Neural progenitor cell (in vitro differentiated cells): ENCODE measurements at places on chromosomes 11 and 22.

GRCh38 chr11:12103411-12104225, 6.8 kb upstream of the MICAL2 start:
- DNase-seq, result no peak

DNA sequence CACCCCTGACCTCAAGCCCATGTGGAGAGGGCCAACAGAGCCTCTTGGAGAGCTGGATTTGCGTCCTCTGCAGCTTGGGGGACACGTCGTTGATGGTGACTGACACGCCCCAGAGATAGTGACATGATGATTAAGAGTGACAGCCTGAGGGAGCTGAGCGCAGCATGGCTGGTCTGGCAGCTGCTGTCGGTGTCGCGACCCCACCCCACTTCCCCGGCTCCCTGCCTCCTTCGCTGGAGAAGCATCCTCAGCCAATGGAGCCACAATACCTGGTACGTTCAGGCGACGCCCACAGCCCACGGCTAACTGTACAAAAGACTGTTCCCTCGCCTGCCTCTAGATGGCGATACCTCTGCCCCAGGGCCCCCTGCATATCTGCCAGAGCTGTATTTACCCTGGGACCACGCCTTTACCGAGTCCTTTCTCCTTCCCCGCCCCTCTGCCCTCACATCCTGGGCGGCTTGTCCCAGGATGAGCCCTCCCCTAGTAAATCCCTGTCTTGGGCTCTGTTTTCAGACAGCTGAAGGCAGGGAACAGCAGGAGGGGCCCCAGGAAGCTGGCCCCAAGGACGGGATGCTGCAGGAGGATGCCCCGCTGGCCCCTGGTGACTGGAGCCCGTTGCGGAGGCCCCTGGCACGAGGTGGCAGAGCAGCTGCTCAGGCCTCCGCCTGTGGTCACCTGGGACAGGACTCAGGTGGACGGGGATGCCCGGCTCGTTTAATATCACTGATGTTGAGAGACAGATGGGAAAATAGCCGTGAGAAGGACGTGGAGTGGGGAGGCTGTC, 90.6 kb downstream of the RPS6KA4 start:
- peak; percentile 89 for DNase-seq

DNA sequence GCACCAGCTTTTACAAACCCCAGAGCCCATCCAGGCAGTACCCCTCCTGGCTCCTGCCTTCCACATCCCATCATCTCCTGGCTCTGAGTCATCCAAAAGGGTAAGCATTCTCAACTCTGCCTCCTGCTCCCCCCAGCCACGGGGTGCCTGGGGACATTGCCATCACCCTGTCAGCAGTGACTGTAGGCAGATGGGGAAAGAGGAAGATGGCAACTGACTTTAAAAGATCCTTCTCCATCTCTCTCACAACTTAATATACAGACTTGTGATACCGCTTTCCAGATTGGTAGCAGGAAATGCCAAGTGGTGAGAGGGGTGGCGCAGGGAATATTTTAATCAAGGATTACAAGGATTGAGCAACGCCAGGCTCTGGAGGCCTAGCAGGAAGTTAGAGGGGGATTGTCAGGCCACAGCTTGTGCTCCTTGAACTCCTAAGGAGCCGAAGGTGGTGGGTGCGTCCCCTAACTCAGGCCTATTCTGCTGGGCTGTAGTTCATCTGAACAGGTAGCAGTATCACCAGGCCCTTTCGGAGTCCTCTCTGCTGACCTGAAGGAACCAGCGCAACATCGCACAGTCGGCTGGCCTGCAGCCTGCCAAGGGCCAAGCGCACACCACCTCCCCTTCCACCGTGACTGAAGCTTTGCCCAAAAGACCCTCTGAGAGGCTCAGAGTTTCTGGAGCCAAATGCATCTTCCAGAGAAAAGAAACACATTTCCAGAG, 83.3 kb downstream of the ZC3H12C start:
- no peak for DNase-seq

GRCh38 chr11:26227883-26228502, 103.9 kb upstream of the ANO3 start:
- DNase-seq, result no peak

DNA sequence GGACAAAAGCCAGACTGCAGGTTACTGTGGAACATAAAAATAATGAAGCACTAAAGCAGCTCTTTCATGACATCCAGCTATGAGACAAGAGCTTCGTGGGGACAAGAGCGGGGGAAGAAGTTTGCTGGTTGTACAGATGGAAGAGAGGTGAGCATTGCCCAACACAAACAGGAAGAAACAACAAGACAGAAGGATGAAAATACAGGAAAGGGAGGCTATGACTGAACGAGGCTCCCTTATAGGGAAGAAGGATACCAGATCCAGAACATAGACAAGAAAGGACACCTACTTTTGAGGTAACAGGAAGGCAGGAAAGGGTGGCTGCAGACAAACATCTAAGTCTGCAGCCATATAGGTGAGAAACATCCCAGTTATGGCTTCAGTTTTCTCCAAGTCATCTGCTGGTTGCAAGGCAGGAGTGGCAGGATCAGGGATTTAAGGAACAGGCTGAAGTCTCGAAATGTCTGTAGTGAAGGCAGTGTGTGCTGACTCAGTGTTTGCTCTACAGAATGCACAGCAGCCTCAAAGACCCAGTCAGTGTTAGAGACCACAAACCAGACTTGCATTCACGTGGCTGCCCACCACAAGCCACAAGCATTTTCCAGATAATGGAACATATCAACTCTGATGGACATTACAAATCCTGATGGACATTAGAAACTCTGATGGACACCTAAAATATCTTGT, 1.9 kb downstream of the CLTCL1 start:
- DNase-seq, result no peak

DNA sequence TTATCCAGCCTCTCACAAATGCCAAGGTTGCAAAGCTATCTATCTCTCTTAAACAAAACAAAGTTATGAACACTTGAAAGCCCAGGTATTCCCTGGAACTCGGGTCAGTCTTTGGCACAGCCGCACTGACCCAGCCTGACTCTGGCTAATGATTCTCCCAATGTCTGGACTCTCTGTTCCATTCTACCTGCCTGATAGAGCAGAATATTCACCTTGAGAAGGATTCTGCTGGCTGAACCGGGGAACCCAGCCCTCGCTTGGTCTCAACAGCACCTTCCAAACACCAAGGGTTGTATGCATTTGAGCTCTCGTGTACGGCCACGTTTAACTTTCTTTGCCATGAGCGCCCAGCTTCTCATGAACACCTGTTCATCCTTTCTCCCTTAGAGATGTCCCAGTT, 116.8 kb downstream of the ZBTB16 start:
- no peak for DNase-seq

DNA sequence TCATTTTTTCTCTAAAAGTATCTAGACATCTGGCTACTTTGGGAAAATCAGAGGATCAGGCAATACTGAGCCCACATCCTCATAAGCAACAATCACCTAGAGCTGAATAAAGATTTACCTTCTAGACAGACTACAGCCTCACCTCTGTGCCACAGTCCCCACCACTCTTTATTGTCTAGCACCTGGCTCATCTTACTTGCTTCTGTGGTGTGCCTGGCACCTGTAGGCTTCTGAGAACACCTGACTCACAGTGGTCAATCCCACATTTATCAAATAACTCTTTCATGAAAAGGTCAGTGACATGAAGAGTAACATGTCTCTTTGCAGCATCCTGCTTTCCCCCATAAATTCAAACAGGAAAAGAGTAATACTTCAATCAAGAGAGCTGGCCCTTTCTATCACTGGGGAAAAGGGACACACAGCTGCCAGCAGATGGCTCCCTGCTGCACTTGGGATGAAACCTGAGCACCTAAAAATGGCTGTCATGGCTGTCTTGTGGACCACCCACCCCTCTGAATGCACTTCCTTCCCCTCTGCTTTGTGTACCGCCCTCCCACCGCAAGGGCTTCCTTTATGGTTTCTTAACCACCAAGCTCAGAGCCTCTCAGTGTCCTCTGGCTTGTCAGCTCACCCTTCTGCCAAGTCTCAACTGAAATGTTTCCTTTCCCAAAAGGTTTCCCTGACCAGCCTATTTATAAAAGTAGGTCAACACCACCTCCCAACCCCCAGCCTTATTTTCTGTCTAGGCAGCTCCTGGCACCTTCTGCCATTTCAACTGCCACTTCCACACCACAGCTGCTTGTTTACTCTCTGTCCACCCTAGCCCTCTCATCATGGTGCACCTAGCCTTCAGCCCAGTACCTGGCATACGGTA, 9.3 kb downstream of the TFIP11 start:
- DNase-seq, result peak; percentile 80

GRCh38 chr22:42227435-42227834, 43.0 kb downstream of the TCF20 start:
- DNase-seq, result no peak

DNA sequence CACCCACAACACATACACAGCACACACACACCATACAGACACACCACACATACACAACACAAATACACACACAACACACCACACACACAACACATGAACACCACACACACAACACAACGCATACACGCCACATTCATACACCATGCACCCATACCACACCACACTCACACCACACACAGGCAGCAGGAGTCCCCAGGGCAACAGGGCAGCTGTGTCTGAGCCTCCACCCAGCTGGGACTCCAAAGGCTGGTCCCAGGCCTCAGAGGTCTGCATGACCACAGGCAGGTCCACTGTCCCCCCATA, 3.3 kb upstream of the WNT7B start:
- no peak for DNase-seq

GRCh38 chr11:62427630-62428233, 8.9 kb downstream of the SCGB1A1 start:
- DNase-seq, result no peak

DNA sequence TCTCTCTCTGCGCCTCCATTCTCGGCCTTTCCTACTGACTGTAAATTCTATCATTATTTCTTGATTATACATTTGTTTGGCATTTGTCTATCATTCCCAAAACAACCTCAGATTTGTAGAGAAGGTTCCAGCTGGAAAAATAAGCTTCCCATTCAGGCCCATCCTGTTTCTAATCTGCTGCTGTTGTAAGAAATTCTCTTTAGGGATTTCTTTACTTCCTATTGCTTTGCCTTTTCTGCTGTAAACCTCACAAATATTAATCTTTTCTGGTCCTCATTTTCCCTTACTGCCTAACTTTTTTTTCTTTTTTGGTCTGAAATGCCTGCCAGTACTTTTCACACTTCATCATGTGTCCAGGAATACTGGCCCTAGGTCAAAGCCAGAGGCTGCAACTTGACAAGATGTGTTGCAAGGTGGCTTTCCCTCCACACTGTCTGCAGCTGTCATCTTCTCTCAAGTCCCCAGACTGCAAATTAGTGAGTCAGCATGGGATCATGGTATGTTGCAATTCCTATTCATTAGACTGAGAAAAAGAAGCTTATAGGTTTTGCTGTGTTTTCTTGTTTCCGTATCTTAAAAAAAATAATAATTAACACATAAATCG, 858.7 kb upstream of the CHORDC1 start:
- no peak for DNase-seq

GRCh38 chr11:72684236-72684912, 10.2 kb upstream of the PDE2A start:
- peak; percentile 52 for DNase-seq

- DNase-seq, result no peak
These were observed 714.4 kb downstream of the METTL15 start for GRCh38 chr11:28822576-28822975.

DNA sequence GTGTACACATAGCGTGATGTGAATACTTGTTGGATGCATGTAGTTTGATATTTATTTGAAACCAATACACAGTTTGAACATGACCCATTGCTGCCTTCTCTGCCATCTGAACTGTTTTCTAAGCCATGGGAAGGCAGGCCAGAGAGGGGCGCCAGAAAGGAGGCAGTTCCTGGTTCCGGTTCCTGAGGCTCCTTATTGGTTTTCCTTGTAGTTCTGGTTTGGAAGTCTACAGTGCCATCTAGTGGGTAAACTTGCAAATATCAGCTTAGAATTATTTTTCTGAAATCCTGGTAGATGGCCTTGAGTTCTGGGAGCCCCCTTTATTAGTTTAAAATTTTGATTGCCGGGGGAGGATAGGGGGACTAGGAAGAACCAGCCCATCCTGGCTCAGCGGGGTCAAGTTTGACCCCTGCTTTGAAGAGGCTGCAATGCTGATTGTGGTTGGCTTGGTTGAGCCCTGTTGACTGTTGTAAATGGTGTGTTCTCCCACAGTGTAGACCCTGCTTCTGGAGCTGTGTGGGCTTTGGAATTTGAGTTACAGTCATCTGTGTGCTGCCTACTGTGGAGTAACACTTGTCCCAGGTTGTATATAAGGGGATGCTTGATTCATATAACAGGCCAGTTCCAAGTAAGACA, 48.4 kb downstream of the GRAMD1B start:
- peak; percentile 83 for DNase-seq

GRCh38 chr22:35155403-35156025, 89.6 kb downstream of the ISX start:
- peak; percentile 22 for DNase-seq

DNA sequence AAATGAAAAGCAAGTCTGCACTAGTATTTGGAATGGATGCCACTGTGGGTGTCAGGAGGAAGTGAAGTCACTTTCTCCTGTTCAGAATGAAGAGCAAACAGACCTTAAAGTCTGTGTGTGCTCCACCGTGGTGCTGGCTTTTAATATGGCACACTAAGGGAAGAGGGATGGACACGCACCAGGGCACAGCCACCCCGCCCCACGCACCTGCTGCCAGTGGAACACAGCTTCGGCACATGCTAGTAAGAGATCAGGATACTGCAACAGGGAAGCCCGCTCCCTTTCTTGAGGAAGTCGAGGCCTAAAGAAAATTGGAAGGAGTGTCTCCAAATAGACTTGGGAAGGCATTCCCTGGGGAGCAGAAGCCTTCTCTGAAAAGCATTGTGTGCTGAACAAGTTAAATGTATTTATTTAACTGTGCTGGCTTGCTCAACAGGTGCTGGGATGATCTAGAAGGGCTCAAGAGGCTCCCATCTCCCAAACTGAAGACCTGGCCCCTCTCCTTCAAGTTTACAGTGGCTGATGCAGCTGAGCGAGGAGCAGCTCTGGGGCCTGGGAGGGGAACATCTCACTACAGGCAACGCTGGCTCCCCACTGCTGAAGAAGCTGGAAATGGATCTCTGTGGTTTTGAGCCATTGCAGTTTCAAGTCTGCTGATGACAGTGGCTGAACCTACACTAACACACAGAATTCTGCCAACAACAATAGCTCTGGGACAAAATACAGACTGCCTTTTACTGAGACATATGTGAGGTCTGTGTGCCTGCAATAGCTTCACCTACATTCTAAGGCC, 504.6 kb upstream of the B3GAT1 start:
- DNase-seq, result no peak

GRCh38 chr11:61270354-61271076, 24.6 kb downstream of the VWCE start:
- no peak for DNase-seq

- DNase-seq, result peak; percentile 21
These were observed 2.0 kb upstream of the CASTOR1 start for GRCh38 chr22:30291058-30291892.

GRCh38 chr22:23065495-23066122, 4.7 kb upstream of the GNAZ start:
- DNase-seq, result no peak

DNA sequence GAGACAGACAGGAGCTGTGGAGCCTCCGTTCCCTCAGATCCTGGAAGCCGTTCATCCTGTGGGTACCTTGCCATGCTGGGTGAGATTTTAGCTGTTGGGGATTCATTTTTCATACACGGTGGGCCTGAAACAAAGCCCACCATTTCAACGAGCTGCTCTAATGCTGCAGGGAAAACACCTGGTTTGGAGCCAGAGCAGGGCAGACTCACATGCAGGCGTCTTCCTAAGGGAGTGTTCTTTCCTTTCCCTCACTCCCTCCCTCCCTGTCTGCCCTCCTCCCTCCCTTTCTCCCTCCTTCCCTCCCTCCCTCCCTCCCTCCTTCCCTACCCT, 52.5 kb downstream of the CD6 start:
- DNase-seq, result no peak
